ENCODE measurements at places on chromosomes 1 and 21. TPM values are rescaled to one million over a fixed set of nuclear protein-coding genes. Genes with fewer than 3 reads are reported as not detected.

GRCh38 chr1:32063261-32063681 is 9.5 kb upstream of the TMEM39B start:
- H3K4me3 ChIP-seq: no peak overlapping the region
- peak overlapping the region; percentile 84 for H3K27ac ChIP-seq
- peak; percentile 52 for DNase-seq
- peaks cover 32% of the 10 kb centered on the region for H3K36me3 ChIP-seq

DNA sequence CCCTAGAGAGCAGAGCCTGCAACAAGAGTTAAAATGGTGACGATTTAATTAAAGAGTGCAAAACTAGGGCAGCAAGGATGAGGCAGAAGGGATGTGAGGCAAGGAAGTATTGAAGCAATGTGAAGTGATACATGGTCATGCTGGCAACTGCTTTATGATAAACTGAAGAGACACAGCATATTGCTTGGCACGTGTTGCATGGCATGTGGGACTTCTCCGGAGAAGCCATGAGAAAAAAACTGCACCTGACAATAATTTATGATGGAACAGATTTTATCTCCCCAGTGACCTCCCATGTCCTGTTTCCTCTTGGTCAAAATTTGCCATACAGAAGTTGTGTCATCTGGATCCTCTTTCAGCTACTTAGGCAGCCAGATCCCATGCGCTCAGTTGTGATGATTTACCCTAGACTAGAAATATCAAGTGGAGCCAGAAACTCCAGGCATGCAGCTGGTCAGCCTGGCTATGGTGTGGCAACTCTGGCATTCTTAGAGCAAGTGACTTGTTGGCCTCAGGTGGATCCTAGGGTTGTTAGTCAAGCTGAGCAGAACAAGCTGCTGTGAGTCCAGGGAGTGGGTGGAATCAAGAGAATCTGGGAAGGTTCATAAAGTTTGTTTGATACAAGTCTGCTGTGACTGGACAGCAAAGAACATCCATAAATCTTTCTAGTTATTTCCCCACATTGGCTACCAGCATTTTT is 611.4 kb upstream of the USP24 start:
- no peak overlapping the region for H3K4me3 ChIP-seq
- no peak overlapping the region for H3K27ac ChIP-seq
- DNase-seq: no peak
- H3K4me1 ChIP-seq: peaks cover 18% of the 10 kb centered on the region
- H3K27me3 ChIP-seq: no peaks in the 10 kb centered on the region
- no peaks in the 10 kb centered on the region for H3K36me3 ChIP-seq

- peak overlapping the region; percentile 14 for H3K27ac ChIP-seq
- DNase-seq: peak; percentile 58
- no peak overlapping the region for H3K4me3 ChIP-seq
Measured at GRCh38 chr1:59125676-59126320, 171.1 kb upstream of the FGGY start.

DNA sequence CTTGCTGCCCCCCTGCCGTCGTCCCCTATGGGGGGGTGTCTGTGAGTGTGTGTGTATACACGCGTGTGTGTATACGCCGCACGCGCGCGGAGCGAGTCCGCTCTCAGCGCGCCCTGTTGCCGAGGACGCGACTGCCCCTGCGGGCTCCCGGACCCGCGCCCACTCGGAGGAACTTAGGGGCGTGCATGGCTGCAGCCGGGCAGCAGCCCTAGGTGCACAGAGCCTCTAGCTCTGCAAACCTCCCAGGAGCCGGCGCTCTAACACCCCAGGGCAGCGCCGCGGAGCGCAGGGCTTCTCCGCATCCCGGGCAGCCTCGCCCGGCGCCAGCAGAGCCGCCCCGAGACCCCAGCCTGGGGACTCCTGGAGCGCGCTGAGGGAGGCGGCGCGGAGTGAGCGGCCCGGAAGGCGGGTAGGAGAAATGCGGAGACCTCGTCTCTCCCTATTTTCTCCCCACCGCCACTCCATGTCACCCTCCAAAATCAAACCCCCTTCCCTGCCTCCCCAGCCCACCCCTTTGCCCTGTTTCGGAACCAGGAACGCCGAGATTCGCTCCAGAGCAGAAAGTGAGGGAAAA is 574 bp downstream of the ITPKB start:
- peaks cover 13% of the 10 kb centered on the region for H3K4me1 ChIP-seq
- H3K27me3 ChIP-seq: peaks cover 2% of the 10 kb centered on the region
- no peak for DNase-seq
- peak overlapping the region; percentile 77 for H3K4me3 ChIP-seq
- H3K36me3 ChIP-seq: no peaks in the 10 kb centered on the region

GRCh38 chr1:184836934-184837895 is 82.6 kb upstream of the EDEM3 start:
- no peak for DNase-seq
- H3K27me3 ChIP-seq: no peaks in the 10 kb centered on the region
- no peaks in the 10 kb centered on the region for H3K36me3 ChIP-seq

DNA sequence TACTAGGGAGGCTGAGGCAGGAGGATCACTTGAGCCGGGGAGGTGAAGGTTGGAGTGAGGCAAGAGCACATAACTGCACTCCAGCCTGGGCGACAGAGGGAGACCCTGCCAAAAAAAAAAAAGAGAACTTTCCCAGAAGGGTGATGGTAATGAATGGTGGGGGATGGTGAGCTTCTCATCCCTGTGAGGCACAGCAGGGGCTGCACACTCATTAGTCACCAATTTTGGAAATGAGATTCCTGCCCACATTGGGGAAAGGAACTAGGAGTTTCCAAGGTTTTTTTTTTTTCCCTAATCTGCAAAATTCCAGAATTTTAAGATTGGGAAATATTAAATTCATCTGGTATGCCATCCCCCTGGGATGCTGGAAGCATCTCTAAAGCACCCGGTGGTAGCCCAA is 50.2 kb upstream of the SSBP3 start:
- H3K27ac ChIP-seq: no peak overlapping the region
- no peaks in the 10 kb centered on the region for H3K36me3 ChIP-seq
- no peaks in the 10 kb centered on the region for H3K4me1 ChIP-seq
- H3K4me3 ChIP-seq: no peak overlapping the region

- no peaks in the 10 kb centered on the region for H3K27me3 ChIP-seq
- no peak overlapping the region for H3K4me3 ChIP-seq
- DNase-seq: no peak
- no peak overlapping the region for H3K27ac ChIP-seq
- no peaks in the 10 kb centered on the region for H3K36me3 ChIP-seq
Measured at GRCh38 chr1:63937461-63938022, 163.7 kb downstream of the ROR1 start.

DNA sequence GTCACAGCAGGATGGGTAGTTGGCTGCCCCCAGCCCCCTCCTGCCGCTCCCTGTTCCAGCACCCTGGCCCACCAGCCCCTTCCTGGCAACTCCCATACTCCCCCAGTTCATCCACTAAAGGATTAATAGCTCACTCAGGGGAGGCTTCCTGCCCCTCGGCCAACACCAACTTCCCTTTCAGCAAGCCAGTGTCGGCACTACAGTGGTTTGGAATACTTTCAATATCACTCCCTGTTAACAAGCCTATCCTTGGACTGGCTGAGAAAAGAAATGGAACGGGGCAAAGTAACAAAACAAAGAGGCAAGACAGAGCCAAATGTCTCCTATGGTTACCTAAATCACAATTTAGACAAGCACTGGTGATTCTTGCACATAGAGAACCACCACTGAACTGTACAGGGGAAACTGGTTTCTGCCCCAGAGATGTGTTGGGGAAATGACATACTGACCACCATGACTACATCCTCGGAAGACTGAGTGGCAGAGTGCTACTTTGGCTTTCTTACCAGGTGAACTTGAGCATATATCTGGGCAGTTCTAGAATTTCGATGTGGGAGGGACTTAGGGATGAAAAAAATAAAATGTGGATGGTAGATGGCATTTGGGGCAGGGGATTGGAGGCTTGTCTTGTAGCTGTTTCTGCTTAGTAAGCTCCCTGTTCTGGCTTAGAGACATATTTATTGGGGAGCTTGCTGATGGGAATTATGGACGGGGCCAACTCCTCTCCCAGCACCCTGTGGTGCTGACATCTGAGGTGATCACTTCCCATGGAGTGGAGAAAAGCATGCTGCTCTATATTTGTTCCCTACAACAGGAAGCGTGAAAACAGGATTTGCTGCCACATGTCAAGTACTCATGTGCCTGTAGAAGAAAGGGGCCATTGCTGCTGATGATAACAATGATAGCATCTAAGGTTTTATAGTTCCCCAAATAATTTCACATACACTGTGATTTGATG is 7.1 kb upstream of the CAPN2 start:
- peak overlapping the region; percentile 96 for H3K27ac ChIP-seq
- H3K27me3 ChIP-seq: no peaks in the 10 kb centered on the region
- H3K36me3 ChIP-seq: no peaks in the 10 kb centered on the region

GRCh38 chr1:156639601-156640101 is 2.3 kb upstream of the BCAN start:
- H3K4me1 ChIP-seq: peaks cover 7% of the 10 kb centered on the region
- no peak for DNase-seq
- peaks cover 79% of the 10 kb centered on the region for H3K27me3 ChIP-seq

GRCh38 chr1:106727171-106727570 is 329.3 kb upstream of the PRMT6 start:
- no peak overlapping the region for H3K4me3 ChIP-seq
- H3K4me1 ChIP-seq: no peaks in the 10 kb centered on the region
- DNase-seq: no peak
- H3K36me3 ChIP-seq: no peaks in the 10 kb centered on the region
- no peak overlapping the region for H3K27ac ChIP-seq

- no peak for DNase-seq
- no peak overlapping the region for H3K4me3 ChIP-seq
- H3K4me1 ChIP-seq: no peaks in the 10 kb centered on the region
Measured at GRCh38 chr1:35873243-35873750, 9.7 kb upstream of the AGO1 start.

DNA sequence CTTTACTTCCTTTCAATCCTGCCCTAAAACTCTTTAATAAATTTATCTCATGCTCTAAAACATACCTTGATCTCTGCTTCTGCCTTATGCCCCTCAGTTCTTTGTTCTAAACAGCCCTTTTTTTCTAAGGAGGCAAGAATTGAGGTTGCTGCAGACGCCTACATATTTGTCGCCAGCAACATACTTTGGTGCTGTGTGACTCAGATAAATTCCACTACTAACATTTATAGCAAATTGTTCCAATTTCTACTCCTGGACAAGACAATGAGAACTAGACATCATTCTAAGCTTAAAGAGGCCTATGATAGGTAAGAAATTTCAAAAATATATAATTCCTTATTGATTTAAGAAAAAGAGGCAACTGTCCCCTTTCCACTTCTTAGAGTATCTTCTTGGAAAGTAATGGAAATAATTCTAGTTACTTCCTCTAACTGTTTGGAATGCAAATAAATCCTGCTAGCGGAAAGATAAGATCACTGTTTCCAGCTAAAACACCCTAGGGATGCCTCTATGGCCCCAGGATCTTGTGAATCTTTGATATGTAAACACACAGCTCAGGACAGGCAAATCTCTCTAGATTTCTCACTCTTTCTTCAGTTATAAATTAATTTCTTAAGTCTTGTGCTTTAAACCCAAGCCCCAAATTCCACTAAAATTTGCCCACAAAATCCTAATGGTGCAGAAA is 869.1 kb downstream of the KCNT2 start:
- H3K27ac ChIP-seq: no peak overlapping the region
- no peak overlapping the region for H3K4me3 ChIP-seq
- no peaks in the 10 kb centered on the region for H3K4me1 ChIP-seq
- peaks cover 2% of the 10 kb centered on the region for H3K36me3 ChIP-seq

DNA sequence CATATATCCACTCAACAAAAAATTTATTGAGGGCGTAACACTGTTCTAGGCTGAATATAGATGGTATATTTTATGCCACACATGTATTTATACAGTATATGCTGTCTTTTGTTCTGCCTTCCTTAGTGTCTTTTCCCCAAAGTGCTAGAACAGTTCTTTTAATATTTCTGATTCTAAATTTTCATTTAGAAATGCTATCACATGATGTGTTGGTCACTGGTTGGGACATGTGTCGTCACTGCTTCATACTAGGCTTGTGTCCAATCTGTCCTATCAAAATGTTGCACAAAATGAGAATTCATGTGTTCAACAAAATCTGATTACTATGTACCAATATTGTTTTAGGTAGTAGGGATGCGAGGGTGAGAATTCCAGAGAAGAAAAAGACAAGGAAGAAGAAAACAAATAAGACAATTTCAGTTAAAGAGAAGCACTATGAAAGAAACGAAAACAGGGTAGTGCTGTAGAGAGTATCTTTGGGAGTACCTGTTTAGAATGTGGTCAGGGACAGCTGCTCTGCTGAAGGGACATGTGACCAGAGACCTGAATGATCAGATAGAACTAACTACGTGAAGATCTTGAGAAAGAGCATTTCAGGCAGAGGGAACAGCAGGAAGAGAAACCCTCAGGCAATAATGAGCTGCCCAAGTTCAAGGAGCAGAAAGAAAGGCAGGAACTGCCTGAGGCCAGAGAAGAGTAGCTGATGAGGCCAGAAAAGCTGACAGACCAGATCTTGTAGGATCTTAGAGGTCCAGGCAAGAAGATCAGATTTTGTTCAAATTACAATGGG is 1.3 kb downstream of the KMO start:
- H3K4me3 ChIP-seq: no peak overlapping the region
- peaks cover 6% of the 10 kb centered on the region for H3K27me3 ChIP-seq
- peaks cover 3% of the 10 kb centered on the region for H3K4me1 ChIP-seq
- no peak for DNase-seq

DNA sequence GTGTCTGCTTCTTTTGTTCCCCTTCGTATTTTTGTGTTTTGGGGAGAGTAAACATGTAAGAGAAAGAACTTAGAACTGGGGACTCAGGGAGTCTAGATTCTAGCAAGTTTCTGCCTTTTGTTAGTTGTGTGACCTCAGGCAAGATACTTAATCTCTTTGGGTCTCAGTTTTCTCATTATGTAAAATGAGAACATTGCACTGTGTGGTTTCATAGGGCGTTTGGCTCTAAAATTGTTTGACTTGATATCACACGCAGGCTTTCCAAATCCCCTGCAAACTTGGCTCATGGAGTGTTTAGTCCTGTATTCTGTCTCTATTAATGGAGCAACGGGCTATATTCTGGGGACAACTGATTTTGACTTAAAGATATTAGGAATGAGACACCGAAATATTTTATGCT is 57.7 kb downstream of the NTNG1 start:
- no peaks in the 10 kb centered on the region for H3K4me1 ChIP-seq
- DNase-seq: peak; percentile 65
- no peak overlapping the region for H3K4me3 ChIP-seq
- no peak overlapping the region for H3K27ac ChIP-seq

SMPDL3B gene
- total RNA-seq: 2.2 TPM

ARMH1 gene
- total RNA-seq: 2.5 TPM

SYPL2 gene
- total RNA-seq: 0.77 TPM

VPS13D gene
- total RNA-seq: 25.9 TPM

KRTAP7-1 gene
- total RNA-seq: not detected

All from astrocyte (in vitro differentiated cells and primary cell).